ENCODE measurements at places on chromosomes 2 and 18. TPM values are rescaled to one million over a fixed set of nuclear protein-coding genes. Genes with fewer than 3 reads are reported as not detected.

MC2R gene
- total RNA-seq: not detected

SPEG gene
- 174 TPM for total RNA-seq

SCYGR4 gene
- total RNA-seq: not detected

GRCh38 chr2:168224346-168224745, 23.0 kb downstream of the STK39 start:
- ATAC-seq: no peak

Measured in gastroesophageal sphincter (tissue), 4 donors.